HEK293T (cell line): ENCODE measurements at places on chromosomes 5 and 9.

DNA sequence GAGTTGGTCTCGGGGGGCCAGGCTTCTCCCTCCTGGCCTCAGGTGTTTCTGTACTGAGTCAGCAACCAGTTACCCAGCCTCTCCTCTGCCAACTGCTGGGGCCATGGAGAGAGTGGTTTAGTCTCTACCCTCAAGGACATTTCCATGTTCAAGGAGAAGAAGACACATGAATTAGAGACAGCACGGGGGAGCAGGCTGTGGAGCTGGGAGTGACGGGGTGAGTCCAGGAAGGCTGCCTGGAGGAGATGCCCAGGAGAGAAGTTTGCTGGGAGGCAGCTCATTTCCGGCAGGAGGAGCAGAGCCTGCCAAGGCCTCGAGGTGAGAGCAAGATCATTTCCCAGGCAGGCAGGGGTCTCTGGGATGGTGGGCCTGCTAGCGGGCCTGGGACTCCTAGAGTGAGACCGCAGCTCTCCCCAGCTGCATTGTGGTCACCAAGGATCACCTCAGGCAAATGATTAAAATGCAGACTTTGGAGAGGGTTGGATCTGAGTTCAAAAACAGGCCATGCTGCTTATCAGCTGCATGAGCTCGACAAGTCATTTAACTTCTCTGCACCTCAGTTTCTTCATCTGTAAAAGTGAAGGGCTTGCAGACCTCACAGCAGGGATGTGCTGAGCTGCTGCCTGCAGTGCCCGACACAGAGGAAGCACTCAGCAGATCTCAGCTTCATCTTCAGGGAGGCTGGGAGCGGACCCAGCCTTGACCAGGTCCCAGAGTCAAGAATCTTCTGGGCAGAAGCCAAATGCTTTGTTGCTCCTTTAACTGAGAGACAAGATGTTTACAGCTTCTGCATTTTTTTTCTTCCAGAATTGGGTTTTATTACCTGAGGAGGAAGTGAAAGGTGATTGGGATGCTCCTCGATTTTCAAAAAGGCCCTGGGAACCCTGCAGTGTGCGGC lies 35.2 kb downstream of the NEK6 start:
- no peak for DNase-seq

- DNase-seq = no peak
Measured at GRCh38 chr5:93342563-93343061, 238.4 kb downstream of the NR2F1-AS1 start.

GRCh38 chr9:81080900-81081299 lies 608.4 kb downstream of the TLE1 start:
- no peak for DNase-seq

GRCh38 chr5:168214071-168214470 lies 77.4 kb upstream of the WWC1 start:
- no peak for DNase-seq

- no peak for DNase-seq
Measured at GRCh38 chr9:85898332-85898731, 42.6 kb upstream of the NAA35 start.

- DNase-seq = no peak
Measured at GRCh38 chr5:92514896-92515295, 1066.1 kb downstream of the NR2F1-AS1 start.

- no peak for DNase-seq
Measured at GRCh38 chr5:97167435-97167834, 15.6 kb downstream of the RIOK2 start.
